Umbilical cord (tissue), 2 donors: ENCODE measurements at places on chromosomes 6 and 20.

DNA sequence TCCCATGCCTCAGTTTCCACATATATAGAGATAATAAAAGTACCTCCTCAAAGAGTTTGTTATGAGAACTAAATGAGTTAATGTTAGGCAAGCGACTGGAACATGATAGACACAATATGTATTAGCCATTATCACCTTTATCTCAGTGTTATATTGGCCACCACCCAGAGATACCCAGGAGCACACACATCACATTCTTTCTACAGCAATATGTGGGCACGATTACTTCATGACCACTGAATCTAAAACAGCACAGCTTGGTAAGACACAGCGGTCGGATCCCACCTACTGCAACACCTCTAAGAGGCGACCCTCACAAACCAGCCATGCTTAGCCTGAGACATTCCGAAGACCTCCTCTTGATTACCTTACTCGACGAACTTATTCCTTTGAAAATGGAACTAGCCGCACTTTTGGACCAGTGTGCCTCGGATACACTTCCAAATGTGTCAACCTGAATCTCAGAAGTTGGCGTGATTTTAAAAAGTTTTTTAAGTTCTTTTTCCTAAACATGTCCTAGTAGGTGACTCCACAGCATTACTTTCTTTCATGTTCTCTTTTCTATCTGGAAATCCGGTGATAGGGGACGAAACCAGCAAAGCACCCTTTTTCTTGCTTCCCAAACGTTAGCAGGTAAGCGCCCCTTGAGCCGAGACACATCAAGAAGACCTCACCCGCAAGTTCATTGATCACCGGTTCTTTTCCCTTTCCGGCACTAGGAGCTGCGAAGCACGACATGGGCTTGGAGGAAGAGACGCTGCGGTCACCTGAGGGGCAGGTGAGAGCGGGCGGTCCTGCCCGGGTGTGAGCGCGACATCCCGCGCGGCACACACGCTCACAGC is 923 bp downstream of the GMDS start:
- no peak for DNase-seq

- DNase-seq: no peak
Measured at GRCh38 chr6:189676-190075, 102.6 kb upstream of the DUSP22 start.

DNA sequence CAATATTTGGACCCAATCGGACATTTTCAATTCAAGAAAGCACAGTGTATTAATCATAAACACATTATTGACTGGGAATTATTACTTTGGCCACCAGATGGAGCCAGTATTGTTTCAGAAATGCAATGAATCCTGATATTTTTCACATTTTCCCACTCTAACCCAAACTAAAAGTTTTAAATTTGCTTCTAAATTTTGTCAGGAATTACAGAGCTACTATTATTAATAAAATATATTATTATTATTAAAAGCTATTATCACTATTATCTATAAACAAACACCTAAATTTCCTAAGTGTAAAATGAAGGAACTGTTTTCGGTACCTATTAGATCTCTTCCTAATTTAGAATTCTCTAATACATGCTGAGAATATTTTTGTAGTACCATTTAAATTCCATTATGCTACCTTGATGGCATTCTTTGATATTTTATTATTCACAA is 245.3 kb downstream of the OGFRL1 start:
- DNase-seq: peak; percentile 8

- no peak for DNase-seq
Measured at GRCh38 chr20:23197836-23198235, 111.7 kb upstream of the CD93 start.

DNA sequence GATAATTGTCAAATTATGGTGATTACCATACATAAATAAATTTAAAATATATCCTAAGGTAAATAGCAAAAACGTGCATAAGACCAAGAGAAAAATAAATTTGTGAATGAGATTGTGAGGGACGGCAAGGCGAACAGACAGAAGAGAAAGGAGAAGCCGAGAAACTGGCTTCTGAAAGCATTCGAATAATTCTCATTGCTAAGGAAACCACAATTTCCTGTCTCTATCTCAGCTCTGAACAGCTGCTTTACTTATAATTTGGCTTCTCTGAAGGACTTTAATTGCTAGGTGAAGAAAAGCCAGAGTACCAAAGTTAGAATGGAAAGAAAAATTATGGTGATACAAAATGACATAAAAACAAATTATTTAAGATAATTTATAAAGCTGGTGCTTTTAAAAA is 79.0 kb upstream of the RGS17 start:
- no peak for DNase-seq

DNA sequence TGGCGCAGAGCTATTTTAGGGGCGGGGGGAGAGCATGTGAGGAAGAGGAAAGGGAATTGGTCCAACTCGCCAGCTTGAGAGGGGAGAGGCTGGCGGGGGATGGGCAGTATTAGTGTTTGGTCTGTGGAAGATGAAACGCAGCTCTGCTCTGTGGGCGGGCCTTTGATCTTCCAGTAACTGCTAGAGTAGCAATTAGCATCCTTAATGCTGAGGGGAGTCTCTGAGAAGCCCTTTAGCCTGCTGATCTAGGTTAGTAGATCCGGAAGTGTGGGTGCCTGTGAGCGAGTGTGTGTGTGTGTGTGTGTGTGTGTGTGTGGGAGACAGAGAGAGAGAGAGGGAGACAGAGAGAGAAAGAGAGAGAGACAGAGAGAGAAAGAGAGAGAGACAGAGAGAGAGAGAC is 117.2 kb upstream of the BACH2 start:
- peak; percentile 77 for DNase-seq

- peak; percentile 63 for DNase-seq
Measured at GRCh38 chr6:15966000-15966520, 162.8 kb upstream of the MYLIP start.

- DNase-seq: peak; percentile 91
Measured at GRCh38 chr20:38217791-38218565, 42.6 kb downstream of the KIAA1755 start.

GRCh38 chr20:47418069-47418757 is 61.7 kb upstream of the ZMYND8 start:
- no peak for DNase-seq

- DNase-seq: peak; percentile 48
Measured at GRCh38 chr6:110357664-110358552, at the start of gene METTL24. TSS of gene METTL24 (minus strand) at chr6:110358349. CDS start at chr6:110358272, 77 bp downstream.

GRCh38 chr6:46103441-46104115 is 26.2 kb upstream of the ENPP4 start:
- DNase-seq: no peak

DNA sequence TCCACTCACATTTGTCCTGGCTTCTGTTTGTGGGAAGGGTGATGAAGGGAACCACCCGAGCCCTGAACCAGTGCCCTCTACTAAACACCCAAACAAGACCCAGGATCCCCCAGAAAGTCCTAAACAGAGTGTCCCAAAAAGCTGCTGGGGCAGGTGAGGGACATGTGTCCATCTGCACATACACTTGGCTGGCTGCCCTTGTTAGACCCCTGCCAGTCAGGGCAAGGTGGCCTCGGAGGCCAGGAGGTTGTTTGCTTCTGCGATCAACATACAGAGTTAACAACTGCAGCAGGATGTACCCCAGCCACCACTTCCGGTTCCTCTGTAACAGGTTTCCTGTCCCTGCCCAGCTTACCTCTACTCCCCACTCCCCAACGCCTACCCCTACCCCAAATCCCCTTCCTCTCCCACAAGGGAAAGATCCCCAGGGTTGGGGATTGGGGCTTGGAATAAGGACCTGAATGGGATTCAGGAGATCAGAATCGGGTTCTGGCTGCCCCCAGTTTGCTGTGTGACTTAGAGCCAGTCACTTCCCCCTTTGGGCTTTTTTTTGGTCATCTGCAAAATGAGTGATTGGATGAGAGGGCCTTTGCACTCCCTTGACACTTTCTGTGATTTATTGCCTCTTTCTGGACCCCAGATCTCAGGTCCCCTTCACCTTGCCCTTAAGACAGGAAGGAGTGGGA is 13.9 kb downstream of the DEF6 start:
- no peak for DNase-seq

- no peak for DNase-seq
Measured at GRCh38 chr6:776528-776931, 83.6 kb upstream of the EXOC2 start.

- no peak for DNase-seq
Measured at GRCh38 chr20:7497985-7498384, 442.3 kb downstream of the HAO1 start.

GRCh38 chr6:46062991-46063390 is 47.3 kb upstream of the CLIC5 start:
- peak; percentile 10 for DNase-seq

DNA sequence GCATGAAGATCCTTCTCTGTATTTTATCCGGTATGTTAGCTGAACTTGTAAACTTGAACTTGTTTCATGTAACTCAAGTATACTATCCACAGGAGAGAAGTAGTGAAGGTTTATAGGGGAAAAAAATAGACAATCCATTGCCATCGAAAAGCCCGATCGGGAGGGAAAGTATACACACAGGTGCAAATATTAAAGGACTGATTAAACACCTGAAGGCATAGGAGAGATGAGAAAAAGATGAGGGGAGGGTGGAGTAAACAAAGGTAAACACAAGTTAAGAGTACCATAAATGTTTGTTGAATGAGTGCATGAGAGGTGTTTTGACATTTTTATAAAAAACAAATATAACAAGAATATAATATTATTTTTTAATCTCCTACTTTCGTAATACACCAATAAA is 64.3 kb upstream of the CITED2 start:
- DNase-seq: no peak

DNA sequence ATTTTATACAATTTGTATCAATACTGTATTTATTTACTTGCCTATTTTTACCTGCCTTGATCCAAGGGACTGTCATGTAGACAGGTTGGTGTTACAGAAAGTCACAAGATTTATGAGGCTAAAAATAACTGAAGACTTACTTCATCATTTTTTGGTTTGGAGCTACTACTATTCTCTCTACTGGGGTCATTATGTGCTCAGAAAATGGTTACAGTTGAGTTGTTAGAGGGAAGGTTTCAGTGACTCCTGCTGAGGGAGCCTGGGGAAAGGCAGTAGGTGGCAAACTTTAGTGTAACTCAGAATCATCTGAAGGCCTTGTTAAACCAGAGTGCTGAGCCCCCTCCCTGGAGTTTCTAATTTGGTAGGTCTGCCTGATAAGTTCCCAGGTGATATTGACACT is 118.8 kb downstream of the TINAG start:
- no peak for DNase-seq

DNA sequence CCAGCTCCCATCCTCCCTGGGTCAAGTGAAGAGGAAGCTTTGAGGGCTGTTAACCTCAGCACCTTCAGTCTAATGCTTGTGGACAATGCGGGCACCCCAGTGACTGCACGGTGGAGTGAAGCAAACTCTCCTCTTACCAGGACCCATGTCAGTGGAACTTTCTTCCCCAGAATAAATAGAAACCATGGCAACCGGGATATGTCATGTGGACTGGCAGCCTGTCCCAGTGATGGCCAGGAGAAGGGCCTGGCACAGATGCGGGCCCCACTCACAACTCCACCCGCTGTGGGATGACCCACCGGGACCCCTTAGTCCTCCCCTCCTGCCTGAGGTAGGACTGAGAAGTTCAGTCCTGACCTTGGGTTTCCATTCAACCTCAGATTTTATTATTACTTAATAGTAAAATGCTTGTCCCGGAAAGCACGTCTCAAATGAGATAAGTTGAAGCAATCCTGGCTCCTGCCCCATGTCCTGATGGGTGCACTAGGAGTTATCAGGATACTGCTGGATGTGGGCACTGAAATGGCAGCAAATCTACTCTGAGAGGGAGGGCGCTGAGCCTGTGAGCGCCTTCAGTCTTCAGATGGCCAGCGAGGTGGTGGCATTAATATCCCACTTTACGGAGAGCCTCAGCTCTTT is 23.5 kb downstream of the TOX2 start:
- no peak for DNase-seq

- peak; percentile 33 for DNase-seq
Measured at GRCh38 chr6:92810913-92811312, 608.4 kb downstream of the EPHA7 start.

DNA sequence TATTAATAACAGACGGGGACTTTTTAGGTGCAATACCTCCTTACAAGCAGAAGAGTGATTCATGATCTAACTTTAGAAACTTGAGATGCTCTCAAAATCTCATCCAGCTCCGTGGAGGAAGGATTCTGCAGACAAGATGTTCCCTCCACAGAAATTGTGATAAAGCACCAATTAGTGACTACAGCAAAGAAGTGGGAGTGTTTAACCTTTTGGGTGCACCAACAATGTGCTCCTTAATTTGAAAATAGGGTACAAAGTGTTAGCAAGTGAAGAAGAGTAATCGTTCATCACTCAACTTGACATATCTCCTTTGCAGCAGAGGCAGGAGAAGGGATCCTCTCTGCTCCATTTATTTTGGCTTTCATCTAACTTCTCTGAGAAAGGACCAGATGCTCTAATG is 22.8 kb upstream of the SCP2D1 start:
- DNase-seq: no peak

- DNase-seq: no peak
Measured at GRCh38 chr6:159431750-159432149, 261.3 kb downstream of the SOD2 start.

DNA sequence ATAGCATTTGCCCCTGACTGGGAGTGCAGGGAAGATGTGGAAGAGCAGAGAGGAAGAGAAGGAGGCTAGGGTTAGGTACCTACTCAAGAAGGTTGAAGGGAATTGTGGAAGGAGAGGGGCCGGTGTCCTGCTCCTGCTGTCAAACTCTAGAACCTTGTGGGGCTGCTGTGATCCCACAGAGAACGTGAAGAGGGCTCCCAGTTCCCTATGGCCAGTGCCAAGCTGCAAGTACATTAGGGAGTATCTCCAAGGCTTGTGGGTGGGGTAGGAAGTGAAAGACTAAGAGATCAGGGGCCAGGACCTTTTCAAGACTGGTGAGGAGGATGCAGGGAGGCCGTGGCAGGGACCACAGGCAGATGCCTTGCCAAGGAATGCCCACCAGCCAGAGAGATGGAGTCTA is 263.4 kb downstream of the CDH26 start:
- DNase-seq: no peak

DNA sequence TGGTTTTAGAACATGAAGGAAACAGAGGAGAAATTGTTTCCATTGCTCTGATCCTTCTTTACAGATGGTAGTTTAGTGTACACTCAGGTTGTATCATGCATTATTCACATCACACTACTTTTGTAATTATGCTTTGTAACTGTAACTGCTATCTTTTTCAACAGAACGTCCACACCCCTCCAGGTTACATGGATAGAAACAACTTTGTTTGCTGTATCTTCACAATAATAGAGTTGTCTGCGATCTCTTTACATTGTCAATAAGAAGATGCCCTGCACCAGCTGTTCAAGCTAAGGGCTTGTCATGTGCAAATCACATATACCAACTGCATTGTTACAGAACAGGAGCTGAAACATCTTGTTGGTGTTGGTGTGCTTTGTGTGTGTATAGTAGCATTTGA is 67.9 kb upstream of the MAP7 start:
- no peak for DNase-seq

GRCh38 chr6:118514689-118515088 is 33.4 kb upstream of the PLN start:
- DNase-seq: no peak

- no peak for DNase-seq
Measured at GRCh38 chr20:50252701-50253100, 62.1 kb downstream of the CEBPB start.

GRCh38 chr6:72466971-72467566 is 154.8 kb upstream of the KCNQ5 start:
- DNase-seq: no peak

GRCh38 chr6:66245231-66245630 is 538.2 kb upstream of the EYS start:
- DNase-seq: peak; percentile 16

GRCh38 chr20:8853805-8854338 is 215.0 kb upstream of the PLCB4 start:
- peak; percentile 86 for DNase-seq

GRCh38 chr20:57150559-57150958 is 115.9 kb downstream of the BMP7 start:
- no peak for DNase-seq

- DNase-seq: no peak
Measured at GRCh38 chr6:139540276-139540675, 165.8 kb upstream of the CITED2 start.
